ENCODE measurements at places on chromosomes 13 and 19. TPM values are rescaled to one million over a fixed set of nuclear protein-coding genes. Genes with fewer than 3 reads are reported as not detected.
A peak's percentile ranks its signal among the peaks of the same experiment; 100 is the strongest.

DNA sequence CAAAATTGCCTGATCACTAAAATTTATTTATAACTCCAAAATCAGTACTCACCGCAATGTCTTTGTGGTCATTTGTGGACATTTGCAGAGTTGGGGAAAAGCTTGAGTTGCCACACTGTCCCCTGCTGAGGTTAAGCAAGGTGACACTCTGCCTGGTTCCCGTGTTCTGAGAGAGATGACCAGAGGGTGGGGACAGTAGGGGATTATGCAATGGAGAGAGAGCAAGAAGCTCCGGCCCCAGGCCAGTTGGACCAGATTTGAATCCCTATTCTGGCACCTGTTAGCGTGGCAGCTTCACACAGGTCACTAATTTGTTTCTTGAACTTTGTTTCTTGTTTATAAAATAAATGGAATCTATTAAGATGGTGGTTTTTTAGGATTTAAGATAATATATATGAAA, 17.8 kb downstream of the ERCC5 start:
- DNase-seq, result no peak

- DNase-seq, result no peak
Measured at GRCh38 chr13:94286581-94286980, 192.9 kb downstream of the DCT start.

- no peak for DNase-seq
Measured at GRCh38 chr19:53365899-53366493, 491 bp downstream of the ZNF525 start.

- no peak for DNase-seq
Measured at GRCh38 chr19:29022599-29022998, 190.4 kb downstream of the UQCRFS1 start.

GRCh38 chr13:44470638-44471562, 97.3 kb downstream of the SERP2 start:
- no peak for DNase-seq

GRCh38 chr13:78700121-78700910, 41.4 kb upstream of the OBI1 start:
- no peak for DNase-seq

- DNase-seq, result no peak
Measured at GRCh38 chr19:17794731-17795494, at the start of gene B3GNT3. Gene B3GNT3, plus strand, starts transcription at chr19:17795138. Its CDS starts 12,670 bp downstream, at chr19:17807808.

The ZNF808 gene
- 17.1 TPM for total RNA-seq

DNA sequence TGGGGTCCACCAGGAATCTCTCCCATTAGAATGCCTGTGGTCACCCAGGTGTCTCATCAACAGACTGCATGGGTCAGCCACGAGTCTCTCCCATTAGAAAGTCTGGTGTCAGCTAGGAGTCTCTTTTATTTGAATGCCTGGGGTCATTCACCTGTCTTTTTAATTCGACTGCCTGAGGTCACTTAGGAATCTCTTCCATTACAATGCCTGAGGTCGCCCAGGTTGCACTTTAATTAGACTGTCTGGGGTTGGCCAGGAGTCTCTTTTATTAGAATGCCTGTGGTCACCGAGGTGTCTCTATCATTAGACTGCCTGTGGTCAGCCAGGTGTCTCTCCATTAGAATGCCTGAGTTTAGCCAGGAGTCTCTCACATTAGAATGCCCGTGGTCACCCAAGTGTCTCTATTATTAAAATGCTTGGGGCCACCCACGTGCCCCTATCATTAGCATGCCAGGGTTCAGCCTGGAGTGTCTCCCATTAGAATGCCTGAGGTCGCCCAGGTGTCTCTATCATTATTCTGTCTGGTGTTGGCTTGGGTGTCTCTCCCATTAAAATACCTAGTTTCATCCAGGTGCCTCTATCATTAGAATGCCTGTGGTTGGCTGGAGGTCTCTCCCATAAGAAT, 1474.3 kb downstream of the UQCRFS1 start:
- no peak for DNase-seq

- no peak for DNase-seq
Measured at GRCh38 chr19:2291185-2291751, 9.3 kb upstream of the PEAK3 start.

The MYDGF gene
- total RNA-seq, result 35.2 TPM

GRCh38 chr13:30743319-30744055, 8.1 kb downstream of the ALOX5AP start:
- DNase-seq, result no peak

DNA sequence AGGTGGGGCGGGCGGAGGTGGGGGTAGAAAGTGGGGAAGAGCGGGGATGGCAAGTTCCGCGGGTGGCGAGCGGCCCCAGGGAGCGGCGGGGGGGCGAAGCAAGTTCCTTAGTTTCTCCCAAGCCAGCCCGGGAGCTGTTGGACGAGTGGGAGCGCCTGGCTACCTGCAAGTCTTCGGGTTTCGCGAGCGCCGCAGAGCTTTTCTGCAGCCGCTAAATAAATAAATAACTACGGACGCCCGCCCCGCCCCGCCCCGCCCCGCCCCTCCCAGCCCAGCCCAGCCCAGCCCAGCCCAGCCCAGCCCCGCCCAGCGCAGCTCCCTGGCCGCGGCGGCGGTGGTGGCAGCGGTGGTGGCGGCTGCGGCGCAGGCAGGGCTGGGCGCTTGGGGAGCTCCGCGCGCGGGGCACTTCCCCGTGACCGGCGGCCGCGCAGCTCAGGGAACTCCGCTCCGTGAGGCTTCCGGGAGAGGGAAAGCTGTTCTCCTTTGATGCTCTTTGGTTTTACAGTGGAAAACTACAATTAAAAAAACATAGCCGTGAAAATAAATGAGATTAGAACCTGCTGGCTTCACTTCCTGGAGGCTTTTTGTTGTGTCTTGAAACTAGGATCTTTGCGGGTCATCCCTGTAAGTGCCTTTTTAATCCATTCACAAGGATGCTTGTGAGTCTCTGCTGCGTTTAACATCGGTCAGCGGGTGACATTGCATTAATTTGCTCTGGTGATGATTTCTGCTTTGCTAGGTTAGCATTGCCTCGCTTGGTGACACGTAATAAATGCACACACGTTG, at the start of gene UBE2L5:
UBE2L5 (plus strand) TSS at position 440 of the 786 bp plus-strand sequence. CDS start 5,498 bp downstream, outside the sequence.
- peak; percentile 94 for DNase-seq

DNA sequence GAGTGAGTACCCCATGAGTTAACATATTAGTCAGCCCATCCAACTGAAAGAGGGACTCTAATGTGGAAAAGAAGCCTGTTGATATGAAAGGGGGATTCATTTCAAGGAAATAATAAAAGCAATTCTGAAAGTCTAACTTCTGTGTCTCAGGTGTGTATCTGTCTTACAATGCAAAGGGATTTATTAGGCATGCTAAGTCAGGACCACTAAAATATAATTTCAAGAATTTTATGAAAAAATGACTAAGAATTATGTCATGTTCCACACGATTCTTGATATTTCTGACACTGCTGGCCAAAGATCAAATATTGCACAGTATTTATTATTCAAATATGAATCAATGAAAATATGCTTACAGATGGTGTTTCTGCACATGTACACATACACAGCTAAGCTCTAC, 130.8 kb downstream of the KLF12 start:
- no peak for DNase-seq

DNA sequence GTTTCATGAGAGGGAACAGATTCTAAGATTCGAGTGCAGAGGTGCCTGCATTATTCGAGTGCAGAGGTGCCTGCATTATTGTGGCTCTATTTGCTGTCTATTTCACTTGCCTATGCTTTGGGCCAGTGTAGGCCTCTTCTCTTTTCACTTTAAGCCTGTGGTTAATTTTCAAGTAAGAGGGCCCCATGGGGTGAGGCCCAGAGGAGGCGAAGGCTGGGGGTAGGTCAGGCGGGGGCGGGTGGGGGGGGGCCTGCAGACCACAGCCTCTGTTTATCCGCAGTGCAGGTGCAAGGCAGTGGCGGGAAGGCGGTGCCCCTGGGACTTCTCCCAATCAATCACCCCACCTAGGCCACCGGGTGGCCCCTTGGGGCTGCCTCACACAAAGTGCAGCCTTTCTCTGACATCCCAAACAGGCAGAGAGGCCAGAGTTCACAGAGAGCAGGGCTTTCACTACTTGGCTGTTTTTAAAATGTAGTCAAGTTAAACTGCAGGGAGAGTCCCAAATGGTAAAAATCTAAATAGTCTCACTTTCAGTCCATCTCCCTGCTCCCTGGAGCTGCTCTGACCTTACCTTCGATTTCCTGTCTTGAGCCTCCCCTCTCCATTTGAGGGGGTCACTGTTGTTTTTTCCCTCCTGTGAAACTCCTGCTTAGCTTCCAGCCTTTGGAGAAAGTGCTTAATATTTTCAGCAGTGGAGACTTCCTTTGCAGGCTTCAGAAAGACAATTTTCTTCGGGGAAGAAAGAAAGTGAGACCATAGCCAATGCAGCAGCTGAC, 249.0 kb downstream of the DLEU7 start:
- no peak for DNase-seq

DNA sequence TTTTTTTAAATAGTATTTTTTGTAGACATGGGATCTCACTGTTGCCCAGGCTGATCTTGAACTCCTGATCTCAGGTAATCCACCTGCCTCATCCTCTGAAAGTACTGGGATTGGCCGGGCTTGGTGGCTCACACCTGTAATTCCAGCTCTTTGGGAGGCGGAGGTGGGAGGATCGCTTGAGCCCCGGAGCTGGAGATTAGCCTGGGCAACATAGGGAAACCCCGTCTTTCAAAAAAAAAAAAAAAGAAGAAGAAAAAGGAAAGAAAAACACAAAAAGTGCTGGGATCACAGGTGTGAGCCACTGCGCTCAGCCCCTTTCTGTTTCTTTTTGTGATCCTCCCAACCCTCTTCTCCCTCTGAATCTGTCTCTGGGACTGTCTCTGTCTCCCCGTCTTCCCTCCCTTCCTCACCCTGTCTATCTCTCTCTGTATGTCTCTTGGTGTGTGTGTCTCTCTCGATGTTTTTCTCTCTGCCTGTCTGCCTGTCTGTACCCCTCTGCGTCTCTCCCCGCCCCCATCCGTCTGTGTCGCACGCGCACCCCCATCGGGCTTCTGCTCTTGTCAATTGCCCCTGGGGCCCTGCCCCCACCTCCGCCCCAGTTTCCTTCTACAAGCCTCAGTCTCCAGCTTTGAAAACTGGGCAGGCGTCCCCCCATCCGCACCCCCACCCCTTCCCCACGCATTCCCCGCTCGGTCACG, 540 bp upstream of the ZFP36 start:
- DNase-seq, result no peak

DNA sequence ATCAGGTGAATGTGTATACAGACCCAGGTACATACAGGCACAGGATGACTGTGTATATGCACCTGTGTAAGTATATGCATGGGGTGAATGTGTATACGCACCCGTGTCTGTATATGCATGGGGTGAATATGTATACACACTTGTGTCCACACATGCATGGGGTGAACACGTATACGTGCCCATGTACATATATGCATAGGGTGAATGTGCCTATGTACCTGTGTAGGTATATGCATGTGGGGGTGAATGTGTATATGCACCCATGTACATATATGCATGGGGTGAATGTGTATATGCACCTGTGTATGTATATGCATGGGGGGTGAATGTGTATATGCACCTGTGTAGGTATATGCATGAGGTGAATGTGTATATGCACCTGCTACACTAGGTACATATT, 6.9 kb upstream of the ANGPTL8 start:
- DNase-seq, result no peak

GRCh38 chr19:38425810-38426466, at the start of gene RASGRP4:
Gene RASGRP4, minus strand, starts transcription at chr19:38426219. Its CDS starts 128 bp downstream, at chr19:38426091.
- DNase-seq, result no peak

The TNFSF9 gene
- not detected for total RNA-seq

The LILRA1 gene
- total RNA-seq, result 0.66 TPM

The SIGLEC12 gene
- total RNA-seq, result not detected

The NCAN gene
- not detected for total RNA-seq

- no peak for DNase-seq
Measured at GRCh38 chr13:80560609-80561008, 219.7 kb upstream of the SPRY2 start.

DNA sequence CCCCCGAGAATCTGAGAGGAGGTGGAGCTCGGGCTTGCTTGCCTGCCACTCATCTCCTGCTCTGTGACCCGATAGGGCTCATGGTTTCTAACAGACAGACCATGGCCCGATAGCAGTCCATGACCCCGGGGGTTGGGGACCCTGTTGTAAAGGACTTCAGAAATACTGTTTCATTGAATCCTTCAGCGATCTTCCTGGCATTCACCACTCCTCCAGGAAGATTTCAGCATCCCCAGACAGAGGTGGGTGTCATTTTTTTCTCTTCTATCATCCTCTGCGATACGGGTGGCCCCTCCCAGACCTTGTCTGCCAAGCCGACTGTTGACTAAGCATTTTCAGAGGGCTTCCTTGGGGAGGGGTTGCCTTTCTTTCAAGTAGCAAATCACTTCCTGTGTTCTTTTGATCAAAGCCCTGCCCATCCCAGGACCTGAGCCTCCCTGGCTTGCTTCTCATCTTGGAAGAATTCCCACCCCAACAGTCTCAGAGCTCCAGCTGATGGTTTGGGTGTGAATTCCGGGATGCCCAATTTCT, 1.7 kb downstream of the MYO1F start:
- DNase-seq, result no peak

DNA sequence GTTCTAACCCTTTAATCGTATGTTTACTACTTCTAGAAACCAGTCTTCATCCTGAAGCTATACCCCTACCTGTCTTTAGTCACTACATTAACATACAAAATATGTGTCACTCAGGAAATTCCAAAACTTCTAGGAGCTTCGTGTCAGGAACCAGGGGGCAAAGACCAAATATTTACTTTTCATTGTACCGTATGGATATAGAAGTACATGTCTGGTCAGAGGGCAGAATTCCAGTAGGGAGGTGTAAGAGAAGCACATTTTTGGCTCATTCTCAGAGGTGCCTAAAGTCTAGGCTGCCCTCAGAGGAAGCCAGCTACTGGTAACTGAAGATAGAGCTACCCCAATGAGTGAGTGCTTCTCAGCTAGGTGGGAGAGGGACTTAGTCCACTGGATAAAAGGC, 320.7 kb downstream of the DIAPH3 start:
- no peak for DNase-seq

DNA sequence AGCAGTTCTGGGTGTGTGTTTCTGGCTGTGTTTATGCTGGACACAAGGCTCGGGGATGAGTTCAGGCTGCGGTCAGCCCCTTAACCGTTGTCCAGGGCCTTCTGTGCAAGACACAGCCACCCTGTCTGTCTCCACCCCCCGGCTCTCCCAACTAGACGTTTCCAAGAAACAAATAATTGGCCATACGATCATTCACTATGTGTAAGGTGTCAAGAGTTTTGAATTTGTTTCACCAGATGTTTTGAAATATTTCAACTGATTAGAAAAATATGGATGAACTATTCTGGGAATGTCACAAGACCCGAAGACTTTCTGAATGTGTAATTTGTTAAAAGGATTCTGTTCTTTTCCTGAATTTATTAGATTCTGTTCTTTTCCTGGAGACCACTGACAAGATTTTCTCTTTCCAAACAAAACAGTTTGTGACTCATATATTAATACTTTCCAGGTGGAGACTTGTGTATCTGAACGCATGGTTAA, 318.2 kb downstream of the MYO16 start:
- DNase-seq, result peak; percentile 94

The OVOL3 gene
- not detected for total RNA-seq

All from sigmoid colon (tissue), 7 donors.